ENCODE measurements at places on chromosomes 2 and 18.

DNA sequence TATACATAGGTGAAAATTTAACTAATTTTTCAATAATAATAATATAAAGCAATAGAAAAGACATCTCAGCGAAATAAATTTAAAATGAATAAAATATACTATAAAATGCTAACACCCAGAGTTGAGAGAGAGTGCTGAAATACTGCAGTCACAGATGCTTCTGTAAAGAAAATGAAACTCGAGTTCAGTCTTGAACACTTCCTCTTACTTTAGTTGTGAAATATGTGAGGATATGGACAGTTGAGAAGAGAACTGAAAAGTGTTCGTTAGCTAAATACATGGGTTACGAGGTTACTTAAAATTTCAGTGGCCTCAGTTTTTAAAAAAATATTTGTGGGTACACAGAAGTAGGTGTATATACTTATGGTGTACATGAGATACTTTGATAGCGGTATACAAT is 106.8 kb downstream of the DNAH7 start:
- DNase-seq: no peak

- no peak for DNase-seq
Observed at GRCh38 chr2:216618785-216619184, 14.4 kb upstream of the IGFBP2 start.

DNA sequence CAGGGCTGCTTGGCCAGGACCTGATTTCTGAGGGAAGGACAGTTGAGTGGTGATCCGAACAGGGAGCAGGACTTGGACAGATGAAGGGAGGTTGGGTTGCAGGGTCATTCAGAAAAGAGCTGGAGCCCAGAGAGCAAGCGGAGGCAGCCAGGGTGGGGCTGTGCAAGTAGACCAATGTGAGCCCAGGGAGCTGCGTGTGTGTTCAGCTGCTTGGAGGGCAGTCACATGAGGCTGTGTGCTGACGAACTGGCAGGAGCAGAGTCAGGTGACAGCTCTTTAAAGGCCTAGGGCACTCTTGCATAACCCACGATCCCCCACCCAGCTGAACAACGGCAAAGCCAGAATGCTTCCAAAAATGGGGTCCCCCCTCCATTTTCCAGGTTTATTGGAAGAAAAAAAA is 4.6 kb upstream of the MLPH start:
- DNase-seq: no peak

GRCh38 chr2:208134928-208135586 is 5.4 kb upstream of the CRYGC start:
- DNase-seq: no peak

DNA sequence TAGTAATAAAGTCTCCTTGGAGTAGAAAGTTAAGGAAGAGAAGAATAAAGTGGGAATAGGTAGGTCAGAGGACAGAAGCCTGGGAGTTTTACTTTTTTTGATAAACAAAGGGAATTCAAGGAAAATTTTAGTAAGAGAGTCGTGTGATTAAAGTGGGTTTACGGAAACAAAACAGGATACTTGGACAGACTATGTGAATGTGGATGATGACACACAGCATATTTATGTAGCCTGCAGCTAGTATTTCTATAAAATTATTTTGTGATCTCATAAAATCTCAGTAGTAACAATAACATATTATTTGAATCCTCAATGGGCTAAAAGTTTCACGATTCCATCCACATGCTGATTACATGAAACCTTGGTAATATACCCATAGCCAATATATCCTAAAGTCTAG is 450.7 kb upstream of the PIK3C3 start:
- no peak for DNase-seq

- DNase-seq: no peak
Observed at GRCh38 chr2:222973237-222973636, 78.8 kb upstream of the KCNE4 start.
